ENCODE measurements at places on chromosomes 2 and 18.

DNA sequence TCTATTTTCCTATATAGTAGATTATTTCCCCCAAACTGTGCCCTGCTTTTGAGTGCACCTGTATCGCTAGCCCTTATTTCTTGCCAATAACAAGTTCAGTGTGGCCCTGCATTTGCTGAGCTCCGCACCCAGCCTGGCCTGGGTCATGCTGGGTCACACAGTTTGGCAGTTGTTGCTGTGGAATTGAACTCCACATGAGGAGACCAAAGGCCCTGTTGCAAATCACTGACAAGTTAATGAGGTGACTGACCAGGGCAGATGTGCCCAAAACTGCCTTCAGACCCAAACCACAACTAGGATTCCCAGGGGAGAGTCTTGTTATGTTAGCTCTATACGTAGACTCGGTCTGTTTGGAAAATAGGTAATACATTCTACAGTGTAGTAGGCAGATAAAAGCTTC lies 31.0 kb downstream of the COL4A4 start:
- no peak for DNase-seq

DNA sequence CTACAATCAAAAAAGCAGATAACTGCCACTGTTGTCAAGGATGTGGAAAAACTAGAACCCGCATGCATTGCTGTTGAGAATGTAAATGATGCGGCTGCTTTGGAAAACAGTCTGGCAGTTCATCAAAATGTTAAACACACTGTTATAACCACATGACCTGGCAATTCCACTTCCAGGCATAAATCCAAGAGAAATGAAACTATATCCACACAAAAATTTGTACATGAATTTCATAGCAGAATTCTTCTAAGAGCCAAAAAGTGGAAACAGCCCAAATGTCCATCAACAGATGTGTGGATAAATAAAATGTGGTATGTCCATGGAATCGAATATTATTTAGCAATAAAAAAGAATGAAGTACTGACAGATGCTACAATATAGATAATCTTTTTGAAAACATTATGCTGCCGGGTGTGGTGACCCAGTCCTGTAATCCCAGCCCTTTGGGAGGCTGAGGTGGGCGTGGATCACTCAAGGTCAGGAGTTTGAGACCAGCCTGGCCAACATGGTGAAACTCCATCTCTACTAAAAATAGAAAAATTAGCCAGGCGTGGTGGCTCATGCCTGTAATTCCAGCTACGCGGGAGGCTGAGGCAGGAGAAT lies 32.0 kb downstream of the ERCC3 start:
- DNase-seq, result peak; percentile 7

DNA sequence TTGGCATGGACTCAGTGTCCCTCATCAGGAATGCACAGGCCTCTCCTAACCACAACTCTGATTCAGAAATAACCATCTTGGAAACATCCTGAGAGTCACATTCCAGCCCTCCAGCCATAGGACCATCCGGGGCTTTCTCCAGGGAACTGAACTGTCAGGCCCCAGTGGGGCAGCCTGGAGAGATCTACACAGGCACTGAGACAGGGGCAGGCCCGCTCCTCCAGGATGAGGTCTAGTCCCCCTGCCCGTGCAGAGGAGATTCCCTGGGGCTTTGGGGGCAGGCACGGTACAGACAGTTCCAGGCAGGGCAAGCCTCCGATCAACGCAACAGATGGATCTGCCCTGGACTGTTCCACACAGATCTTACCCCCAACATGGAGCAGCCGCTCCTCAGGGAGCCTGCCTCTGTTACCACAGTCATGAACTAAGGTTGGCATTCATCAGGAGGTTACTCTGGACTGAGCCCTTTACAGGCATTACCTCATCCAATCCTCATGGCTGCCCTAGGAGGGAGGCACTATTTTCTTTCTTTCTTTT lies 12.0 kb downstream of the KCNK3 start:
- DNase-seq, result peak; percentile 66

- no peak for DNase-seq
Measured at GRCh38 chr2:172861098-172861497, 125.5 kb downstream of the RAPGEF4 start.

DNA sequence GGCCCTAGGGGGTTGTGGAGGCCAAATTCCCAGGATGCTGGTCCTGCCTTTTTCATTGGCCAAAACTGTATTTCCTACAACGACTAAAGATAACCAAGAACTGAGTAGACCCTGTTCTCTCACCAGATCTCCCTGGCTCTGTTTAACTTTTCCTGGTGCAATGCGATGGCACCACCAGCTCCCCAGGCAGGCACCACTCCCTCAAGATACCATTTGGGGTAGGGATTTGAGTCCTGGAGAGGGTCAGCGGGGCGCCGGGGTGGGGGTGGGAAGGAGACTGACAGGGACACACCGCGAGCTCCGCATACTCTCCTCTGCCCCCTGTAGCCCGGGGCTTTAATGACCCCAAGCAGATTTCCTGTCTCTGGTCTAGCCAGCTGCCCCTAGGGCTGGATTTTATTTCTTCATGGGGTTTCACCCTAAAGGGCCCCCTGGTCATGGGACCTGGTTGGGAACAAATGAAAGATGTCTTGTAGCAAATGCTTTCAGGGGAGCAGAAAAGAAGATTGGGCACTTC lies 7.3 kb downstream of the SIX2 start:
- DNase-seq, result no peak

DNA sequence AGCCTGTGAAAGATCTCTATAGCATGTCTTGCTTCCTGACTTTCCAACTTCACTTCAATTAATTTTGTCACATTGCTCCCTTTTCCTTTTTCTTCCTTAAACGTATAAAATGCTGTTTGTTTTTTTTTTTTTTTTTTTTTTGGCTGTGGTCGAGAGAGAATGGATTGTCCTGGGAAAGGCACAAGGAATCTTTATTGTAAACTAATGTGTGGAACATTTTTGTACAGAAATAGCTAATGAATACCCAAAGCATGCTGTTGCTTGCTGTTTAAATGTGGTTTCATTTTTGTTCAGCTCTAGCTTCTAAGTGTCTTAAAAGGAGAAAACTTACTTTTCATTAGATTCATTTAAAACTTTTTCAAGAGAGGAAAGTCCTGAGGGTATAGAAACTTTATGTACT lies 105.5 kb downstream of the GPD2 start:
- DNase-seq, result no peak

GRCh38 chr2:230893841-230894781 lies 29.4 kb downstream of the ITM2C start:
- no peak for DNase-seq

DNA sequence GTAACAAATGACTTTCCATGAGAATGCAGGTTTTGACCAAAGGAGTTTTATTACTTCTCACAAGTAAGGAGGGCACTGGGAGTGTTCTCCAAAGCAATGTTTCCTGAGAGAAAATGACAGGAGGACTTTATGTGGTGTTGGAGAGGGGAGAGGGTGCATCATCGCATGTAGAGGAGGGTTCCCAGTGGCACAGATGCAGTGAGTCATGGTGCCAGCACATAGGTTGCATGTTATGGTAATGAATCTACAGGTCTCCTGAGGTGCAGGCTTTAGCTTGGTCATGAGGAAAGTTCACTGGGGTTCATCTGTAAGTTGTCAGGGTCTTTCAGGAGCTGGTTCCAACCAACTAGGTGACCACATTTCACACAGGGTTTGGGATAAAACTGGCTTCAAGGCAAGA lies 30.4 kb downstream of the NAT8 start:
- peak; percentile 31 for DNase-seq

DNA sequence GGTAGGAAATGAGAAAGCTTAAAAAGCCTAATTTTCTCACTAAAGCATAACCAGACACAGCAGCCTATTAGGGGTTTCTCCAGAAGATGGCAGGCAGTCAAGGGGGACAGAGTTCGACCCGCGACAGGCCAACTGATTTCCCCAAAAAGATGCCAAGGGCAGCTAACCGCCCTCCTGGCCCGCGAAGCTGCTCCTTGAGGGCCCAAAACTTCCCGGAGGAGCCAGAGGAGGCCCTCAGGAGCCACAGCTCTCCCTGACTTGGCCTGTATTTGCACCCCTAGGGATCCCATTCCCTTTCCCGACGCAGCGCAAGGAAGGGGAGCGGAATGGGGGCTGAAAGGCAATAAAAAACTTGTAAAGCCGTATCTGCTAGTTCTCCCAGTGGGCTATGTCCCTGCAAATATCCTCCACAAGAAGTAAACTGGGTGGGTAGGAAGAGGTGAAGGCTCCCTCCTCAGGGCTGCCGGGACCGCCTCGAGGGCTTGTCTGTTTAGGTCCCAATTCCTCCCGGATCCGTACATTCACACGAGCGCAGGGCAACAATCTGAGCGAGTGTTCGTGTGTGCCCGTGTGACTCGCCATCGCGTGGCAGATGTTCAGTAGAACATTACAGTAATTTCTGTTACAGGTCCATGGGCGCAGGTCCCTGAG lies 756 bp upstream of the NAGK start:
- no peak for DNase-seq

DNA sequence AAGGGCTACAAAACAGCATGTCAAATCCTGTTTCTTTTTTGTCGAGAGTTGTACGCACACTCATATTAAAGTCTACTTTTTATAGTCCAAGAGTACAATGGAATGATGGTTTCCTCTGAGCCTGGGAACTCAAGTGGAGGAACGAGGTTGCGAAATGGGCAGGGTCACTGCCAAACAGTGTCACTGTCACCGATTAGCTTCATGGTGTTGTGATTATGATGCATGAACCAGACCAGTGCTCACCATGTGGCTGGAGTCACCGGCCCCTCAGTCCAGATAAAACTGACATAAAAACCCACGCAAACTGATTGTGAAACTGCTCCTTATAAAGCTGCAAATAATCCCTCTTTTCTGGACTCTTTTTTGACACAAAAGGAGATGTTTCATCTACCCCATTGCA lies 122.0 kb downstream of the COPS8 start:
- DNase-seq, result peak; percentile 63

GRCh38 chr2:65545837-65546805 lies 113.7 kb upstream of the SPRED2 start:
- peak; percentile 20 for DNase-seq

DNA sequence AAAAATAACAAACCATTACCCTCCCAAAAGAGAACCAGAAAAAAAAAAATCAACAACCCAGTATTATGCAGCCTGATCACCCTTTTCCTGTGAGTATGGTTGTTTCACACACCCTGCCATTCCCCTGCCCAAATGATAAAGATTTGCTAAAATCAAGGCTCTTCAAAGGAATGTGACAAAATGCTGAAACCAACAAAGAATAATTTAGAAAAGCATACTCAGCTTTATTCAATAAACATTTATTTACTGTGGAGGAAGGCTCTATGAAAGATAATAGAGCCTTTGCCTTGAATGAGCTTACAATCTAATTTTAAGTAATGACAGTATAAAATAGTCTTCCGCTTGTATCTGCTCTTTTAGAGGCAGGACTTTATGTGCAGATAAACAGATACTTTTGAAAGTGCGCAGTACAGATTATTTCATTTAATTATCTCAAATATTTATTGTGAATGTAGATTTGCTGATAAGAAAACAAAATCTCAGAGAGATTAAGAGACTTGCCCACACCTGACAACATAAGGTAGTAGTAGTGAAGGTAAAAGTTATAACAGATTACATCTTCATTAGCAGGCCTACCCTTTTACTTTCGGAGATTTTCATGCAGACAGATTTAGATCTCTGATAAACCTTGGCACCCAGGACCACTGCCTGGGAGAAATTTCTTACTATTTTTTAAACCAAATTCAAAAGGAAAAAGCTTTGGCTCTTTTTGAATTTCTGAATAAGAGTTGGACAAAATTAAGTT lies 211.9 kb downstream of the SRBD1 start:
- no peak for DNase-seq

DNA sequence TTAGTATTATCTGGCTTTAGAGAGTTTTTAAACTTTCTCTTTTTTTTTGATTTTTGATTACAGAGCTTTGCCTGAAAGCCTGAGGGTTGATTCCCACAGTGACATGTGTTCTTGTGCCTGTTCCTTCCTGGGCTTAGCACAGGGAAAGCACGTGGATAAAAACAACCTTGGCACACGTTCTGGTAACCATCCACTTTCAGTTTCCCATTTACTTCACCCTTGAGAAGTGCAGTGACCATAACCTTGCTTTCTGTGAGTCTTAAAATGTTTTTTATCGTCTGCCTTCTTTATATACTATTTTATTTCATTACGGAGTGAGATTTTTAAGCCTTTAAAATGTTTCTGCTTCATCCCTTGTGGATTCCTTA lies 11.5 kb downstream of the CD226 start:
- no peak for DNase-seq

DNA sequence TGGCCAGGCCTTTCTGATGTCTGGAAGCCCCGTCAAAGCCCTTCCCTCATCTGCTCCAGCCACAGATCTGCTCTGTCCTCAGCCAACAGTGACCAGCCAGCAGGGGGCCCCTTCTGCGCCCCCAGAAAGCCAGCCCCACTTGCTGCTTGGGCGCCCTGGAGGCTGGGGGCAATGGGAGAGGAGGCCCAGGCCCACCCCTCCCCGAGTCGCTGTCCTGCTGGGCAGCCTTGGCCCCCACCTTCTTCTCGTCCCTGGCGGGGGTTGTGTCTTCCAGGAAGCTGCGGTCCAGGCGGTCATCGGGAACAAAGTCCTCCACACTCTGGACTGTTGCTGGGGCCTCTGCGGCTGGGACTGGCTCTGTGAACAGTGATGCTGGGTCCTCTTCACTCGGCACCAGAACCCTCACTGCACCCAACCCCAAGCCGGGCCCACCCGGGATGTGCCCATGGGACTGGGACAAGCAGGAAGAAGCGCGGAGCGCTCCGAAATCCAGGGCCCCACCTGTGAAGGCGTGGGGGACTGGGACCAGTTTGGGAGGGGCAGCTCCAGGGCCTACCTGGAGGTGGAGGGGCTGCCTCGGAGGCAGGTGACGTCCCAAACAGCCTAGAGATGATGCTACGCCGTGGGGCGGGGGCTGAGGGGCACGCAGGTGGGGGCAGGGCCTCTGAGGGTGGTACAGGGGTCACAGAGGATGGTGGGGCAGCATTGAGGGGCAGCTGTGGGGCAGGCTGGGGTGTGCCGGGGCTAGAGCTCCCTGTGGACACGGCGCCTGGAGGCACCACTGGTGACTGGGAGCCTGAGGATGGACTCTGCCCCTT lies 257.6 kb downstream of the ANKRD30B start:
- DNase-seq, result no peak

DNA sequence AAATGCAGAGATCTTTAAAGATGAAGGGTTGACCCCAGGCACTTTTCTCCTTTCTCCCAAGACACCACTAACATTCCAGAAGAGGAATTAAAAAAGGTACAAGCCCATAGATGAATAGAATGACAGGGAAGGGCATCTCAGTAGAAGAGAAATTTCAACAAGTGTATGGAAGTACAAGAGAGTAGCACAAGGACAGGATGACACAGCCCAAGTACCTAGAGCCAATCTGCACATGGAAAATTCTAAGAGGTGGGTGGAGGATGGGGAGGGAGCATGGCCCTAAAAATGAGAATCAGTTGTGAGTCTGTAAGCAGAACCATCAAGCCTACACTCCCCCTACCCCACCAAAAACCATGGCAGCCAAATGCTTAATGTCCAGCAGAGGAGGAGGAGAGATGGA lies 39.7 kb upstream of the LOXHD1 start:
- DNase-seq, result no peak

GRCh38 chr18:45365835-45366234 lies 249.4 kb upstream of the SLC14A2 start:
- no peak for DNase-seq

- no peak for DNase-seq
Measured at GRCh38 chr18:33596178-33596854, 18.3 kb downstream of the ASXL3 start.

- peak; percentile 54 for DNase-seq
Measured at GRCh38 chr18:6672821-6673308, 56.7 kb upstream of the ARHGAP28 start.

- no peak for DNase-seq
Measured at GRCh38 chr2:166766220-166766619, 122.1 kb upstream of the XIRP2 start.
